Activated CD8-positive, alpha-beta memory T cell treated with anti-CD3 and anti-CD28 coated beads for 4 hours (primary cell): ENCODE measurements at places on chromosomes 11 and 22.

DNA sequence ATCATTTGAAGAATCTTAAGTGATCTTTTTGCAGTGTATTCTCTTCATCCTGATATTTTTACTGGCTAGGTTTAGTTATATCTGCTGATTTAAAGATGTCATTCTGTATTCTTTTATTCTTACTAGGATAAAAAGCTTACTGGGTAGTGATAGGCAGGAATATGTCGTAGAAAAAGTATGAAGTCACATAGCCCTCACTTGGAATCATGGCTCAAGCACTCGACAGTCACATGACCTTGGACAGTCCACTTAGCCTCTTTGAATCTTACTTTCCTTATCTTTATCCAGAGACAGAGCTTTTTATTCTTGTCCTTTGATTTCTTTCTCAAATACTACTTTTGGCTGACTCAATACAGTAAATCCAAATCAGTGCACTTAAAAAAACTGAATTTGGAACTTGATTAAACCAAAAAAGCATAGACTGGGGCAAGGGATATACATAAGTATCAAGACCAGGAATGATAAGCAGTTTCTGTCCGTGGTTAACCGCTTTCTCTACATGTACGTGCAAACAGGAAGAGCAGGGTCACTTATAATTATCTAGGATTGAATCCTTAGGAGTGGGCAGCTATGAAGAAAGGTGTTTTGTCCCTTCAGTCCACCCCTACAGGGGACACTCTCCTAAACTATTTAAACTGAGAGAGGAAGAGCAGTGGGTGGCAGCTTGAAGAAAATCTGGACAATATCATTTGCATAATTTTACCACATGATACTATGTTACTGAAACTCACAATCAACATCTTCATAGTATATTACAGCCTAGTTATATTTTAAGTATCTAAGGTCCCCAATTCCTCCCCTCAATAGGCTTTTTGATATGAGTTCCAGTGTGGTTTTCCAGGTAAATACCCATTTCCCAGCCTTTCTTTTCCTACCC is 8.0 kb downstream of the MMP7 start:
- DNase-seq = no peak

DNA sequence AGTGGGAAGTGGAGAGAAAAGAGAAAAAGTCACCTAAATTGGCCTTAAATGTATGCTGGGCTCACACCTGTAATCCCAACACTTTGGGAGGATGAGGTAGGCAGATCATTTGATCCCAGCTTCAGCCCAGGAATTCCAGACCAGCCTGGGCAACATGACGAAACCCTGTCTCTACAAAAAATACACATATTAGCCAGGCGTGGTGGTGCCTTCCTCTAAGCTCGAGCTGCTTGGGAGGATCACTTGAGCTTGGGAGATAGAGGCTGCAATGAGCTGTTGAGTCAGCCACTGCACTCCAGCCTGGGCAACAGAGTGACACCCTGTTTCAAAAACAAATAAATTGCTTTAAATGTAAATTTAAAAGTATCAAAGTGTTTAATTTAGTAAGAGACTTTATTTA is 3.9 kb downstream of the CBL start:
- DNase-seq = no peak

DNA sequence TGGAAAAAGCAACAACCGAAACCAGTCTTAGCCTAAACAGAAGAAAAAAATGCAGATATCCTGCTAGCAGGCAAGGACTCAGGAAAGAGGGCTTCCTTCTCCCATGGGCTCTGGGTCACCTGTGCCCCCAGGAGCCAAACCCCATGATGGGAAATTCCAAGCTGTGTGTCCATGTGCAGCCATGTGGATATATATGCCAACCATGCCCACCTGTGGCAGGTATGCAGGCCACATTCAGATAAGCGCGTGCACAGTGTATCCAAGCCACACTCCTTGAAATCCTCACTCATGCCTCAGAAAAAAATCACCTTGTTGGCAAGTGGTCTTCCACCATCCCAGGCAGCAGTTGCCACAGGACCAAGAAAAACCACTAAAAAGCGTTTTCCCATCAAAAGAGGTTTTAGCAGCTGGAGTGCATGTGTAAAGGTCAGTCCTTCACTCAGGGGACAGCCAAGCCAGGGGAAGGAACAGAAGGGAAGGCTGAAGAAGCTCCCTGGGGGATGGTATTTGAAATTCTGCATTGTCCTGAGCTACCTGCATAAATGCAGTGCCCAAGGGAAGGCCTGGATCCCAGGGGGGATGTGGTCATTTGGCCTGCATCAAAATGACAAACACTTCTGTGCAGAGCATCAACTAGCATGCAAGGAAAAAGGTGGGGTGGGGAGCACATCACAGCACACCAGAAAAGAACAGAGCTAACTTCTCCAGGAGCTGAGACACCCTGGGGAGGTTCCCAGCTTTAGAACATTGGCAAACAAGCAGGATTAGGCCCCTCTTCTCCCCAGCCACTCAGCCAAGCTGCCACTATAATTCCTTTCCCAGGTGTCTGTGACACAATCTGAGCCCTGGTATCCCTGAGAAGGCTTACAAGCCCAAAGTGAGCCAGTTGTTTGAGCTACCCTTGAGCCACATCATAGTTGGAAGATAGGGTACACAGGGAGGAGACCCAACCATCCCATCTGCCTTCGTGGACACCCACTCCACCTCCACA is 76.2 kb downstream of the GALNT18 start:
- no peak for DNase-seq

GRCh38 chr22:19636696-19637407 is 77.5 kb upstream of the SEPTIN5 start:
- no peak for DNase-seq

GRCh38 chr22:42994917-42995562 is 19.9 kb downstream of the PACSIN2 start:
- DNase-seq = no peak

DNA sequence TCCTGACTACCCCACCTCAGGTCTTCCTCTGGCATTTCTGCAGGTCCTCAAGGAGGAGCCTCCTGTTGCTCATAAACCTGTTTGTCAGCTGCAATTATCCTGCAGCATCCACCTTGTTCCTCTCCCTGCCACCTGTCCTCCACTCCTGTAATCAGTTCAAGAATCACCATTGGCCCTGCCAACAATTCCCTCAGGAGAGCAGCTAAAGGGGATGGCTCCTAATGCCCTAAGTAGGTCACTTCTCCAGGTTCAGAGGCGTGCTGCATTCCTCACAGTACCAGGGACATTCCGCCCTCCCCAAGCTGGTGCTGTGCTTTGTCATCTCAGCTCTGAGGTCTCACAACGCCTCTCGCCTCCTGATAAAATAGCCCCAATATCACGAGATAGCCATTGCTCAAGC is 2.1 kb downstream of the CLDN25 start:
- no peak for DNase-seq

- DNase-seq = no peak
Measured at GRCh38 chr22:44192098-44192815, 11.5 kb downstream of the PARVG start.

DNA sequence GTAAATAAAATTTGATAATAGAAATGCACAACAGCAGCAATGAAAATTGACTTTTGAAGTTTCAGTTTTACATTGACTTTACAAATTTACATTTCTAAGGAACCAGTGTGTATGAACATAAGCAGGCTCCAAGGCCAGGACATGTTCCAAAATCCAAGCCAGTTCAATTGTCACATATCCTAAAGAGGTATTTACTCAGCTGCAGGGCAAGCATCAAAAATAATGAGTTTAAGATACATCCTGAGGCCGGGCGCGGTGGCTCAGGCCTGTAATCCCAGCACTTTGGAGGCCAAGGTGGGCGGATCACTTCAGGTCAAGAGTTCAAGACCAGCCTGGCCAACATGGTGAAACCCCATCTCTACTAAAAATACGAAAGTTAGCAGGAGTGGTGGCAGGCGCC is 39.0 kb upstream of the AKIP1 start:
- no peak for DNase-seq

DNA sequence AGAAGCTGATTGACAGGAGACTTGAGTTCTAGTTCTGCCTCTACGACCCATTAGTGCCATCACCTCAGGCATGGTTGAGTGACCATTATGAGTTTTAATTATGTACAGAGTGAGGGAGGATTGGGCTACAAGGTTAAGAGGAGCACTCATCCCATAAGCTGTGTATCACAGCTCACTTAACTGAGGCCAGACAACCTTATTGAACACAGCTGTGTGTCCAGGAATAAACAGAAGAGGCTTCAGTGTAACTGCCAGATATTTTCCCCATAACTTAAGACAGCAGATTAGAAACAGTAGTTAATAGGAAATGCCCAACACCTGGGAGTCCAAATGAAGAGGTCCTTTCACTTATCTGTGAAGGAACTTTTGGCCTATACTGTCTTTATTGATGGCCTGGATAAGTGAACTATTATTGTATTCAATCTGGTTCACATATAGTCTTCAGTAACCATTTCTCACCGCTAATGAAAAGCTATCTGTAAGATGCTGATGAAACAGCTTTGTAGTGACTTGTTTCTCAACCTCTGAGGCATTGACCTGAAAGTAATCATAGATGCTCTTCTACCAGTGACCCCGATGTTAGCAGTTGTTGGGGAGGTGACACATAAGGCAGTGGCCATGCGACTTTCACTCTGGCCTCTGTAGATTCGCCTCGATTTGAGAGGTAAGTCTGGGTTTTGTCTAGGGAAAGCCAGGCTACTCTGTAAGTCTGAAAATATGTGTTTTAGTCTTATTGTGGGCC is 41.7 kb downstream of the YAP1 start:
- no peak for DNase-seq

- DNase-seq = no peak
Measured at GRCh38 chr11:44263738-44264437, 46.1 kb downstream of the ALX4 start.

DNA sequence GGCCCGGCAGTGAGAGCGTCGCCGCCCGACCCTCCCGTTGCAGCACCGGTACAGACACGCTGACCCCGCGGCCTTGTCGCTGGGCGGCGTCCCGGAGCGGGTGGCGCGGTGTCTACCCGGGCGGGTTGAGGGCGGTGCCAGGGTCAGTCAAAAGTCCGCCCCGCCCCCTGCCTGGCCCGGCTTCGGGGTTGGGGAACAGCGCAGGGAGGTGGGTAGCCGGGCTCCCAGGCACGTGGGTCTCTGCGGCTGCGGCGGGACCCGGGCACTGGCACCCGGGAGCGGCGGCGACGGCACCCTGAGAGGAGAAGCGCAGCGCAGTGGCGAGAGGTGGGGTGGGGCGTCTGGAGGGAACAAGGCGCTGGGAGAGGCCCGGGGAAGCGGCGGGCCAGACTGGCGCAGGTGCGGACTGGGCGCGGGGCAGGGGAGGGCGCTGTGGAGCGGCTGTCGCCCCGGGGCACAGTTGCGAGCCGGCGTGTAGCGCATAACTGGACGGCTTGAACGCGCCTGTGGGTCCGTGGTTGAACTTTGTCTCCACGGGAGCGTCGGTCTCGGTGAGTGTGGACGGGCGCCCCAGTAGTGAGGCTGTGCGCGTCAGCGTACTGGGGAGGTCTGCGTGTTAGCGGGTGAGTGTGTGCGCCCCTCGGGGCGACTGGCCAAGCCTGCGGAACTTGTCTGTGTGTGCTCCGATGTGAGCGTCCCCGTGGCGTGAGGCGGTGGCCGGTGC is at the start of gene P2RY2:
TSS of gene P2RY2 (plus strand) at position 176 of the 724 bp plus-strand sequence. CDS start 15,879 bp downstream, outside the sequence.
- no peak for DNase-seq

GRCh38 chr22:27170491-27170890 is 513.1 kb downstream of the MIAT start:
- no peak for DNase-seq

GRCh38 chr11:8527939-8528338 is 66.1 kb downstream of the STK33 start:
- no peak for DNase-seq

GRCh38 chr11:60918939-60919265 is 4.9 kb downstream of the TMEM109 start:
- no peak for DNase-seq
